Adipocyte (in vitro differentiated cells): ENCODE measurements at places on chromosomes 2 and 18.

DNA sequence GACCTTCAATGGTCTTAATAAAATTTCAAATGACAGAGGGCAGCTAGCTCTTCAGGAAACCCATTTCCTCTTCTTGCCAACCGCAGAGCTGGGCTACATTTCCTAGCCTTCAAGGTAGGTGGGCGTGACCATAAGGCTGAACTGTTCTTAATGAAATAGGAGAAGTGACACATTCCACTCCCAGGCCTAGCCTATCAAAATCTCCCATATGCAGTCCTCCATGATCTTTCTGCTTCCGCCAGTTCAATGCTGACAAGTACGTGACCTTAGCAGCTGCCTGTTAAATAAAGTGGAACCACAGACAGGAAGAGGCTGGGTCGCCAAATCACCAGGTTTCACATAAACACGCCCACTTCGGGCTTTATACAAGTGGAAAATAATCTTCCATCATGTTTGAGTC lies 13.2 kb downstream of the SERPINE2 start:
- no peak for DNase-seq

- peak; percentile 77 for DNase-seq
Measured at GRCh38 chr2:152627351-152627957, 89.8 kb downstream of the PRPF40A start.

GRCh38 chr18:49892148-49892924 lies 79.0 kb upstream of the ACAA2 start:
- peak; percentile 15 for DNase-seq

DNA sequence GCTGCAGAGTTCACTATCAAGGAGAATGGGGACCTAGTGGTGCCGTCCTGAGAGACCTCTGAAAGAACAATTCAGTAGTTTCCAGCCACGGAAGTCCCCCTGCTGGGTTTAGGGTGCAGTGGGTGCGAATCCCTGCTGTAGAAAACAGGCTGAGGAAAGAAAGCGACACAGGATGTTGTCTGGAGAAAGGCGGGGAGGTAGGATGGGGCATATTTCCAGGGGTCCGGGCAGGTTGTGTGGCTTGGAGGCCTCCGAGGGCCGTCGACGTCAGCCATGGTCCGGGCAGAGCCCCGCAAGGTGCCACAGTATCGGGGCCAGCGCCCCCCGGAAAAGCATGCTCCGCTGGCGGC lies 807 bp upstream of the CREB1 start:
- peak; percentile 61 for DNase-seq

DNA sequence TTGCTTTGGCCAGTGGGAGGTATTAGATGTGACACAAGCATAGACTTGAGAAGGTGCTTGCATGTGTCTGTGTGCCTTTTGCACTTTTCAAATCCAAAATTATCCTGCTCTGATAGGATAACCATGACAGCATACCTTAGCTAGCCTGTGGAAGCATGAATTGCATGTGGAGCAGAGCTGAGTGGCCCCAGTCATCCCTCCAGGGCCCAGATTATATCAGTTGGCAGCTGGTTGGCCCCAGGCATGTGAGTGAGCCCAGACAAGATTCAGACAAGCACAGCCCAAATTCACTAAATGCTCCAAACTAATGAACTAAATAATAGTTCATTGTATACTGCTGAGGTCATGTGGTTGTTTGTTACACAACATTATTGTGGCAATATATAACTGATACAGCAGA lies 18.8 kb downstream of the TACR1 start:
- DNase-seq, result no peak

GRCh38 chr2:68997401-68997800 lies 15.6 kb upstream of the ANTXR1 start:
- DNase-seq, result peak; percentile 19

DNA sequence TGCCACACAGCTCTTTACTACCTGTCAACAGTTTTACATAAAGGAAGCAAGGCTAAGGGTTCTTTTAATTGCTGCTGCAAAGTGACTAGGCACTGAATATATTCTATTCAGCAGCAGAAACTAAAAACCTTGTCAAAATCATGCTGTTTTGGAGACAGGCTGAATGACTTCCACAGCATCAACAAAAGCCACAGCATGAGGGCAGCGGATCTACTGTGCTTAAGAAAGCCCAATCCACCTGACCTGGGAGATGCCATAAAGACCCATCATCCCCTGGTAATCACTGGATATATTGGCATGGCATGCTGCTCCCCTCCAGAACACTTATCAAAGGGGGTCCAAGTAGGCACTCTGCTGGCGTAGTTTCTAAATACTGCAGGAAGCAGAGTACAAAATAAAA lies 715.1 kb upstream of the SLC8A1 start:
- no peak for DNase-seq
